Keratinocyte (primary cell): ENCODE measurements at places on chromosomes 4 and X.

DNA sequence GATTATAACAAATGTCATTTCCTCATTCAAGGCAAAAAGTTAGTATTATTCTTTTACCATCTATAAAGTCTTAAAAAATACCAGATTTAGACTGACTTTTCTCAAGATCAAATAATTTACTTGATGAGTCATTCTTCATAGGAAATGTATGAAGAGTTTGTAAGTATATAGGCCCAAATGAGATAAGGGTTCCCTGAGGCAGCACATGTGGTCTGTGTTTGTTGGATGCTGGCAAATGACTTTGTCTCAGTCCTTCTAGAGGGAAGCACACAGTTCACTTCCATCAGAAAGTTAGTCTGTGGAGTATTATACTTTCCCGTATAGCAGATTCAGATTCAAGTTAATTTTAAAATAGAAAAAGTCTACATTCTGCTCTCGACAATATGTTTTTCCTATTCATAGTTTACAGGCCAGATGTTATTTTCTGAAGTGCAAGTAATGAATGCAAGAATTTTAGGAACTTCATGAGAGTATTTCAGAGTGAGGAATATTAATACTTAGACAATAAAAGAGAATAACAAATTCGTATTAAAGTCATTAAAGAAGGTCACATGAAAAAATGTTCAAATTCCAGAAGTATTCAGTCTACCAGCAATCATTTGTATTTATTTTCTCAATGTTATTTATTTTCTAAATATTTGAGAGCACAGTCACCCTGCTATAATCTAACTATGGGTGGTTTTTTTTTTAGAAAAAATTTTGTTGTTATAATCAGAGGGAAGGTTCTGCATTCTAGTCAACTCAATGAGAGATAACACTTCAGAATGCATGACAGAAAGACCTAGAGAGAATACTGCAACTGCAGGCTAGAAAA lies 601.8 kb upstream of the ZFP42 start:
- no peak for DNase-seq

DNA sequence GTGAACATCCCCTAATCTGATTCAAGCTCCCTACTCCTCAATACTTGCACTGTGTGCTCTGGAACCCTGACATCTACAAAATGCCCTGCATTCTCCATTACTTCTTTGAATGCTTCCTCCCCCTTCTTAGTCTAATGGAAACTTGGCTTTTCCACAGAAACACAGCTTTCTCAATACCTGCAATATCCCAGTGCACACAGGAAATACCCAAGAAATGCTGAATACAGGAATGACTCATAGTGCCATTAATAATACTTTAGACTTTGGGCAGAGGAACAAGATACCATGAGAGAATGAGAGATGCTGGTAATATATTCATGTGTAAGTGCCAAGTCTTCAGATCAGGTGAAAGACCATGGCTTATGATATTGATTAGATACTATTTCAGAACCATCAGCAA lies 5.6 kb downstream of the QRFPR start:
- no peak for DNase-seq

DNA sequence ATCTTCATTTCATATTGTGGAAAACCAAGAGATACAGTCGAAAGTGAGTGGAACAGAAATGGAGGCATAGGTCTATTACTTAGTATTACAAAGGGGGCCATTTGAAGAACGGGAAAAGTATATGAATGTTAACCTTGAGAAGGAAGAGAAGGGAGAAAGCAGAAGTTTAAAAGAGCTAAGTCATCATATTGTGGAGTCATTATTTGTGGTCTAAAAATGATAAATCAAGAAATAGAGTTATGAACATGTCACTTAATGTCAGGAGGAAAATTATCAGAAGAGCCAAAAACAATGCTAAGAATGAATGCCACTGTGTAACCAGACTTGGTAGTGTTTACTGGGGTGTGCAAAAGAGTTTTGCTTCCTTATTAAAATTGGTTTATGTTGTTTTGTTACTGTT lies 589.5 kb upstream of the LCORL start:
- no peak for DNase-seq

DNA sequence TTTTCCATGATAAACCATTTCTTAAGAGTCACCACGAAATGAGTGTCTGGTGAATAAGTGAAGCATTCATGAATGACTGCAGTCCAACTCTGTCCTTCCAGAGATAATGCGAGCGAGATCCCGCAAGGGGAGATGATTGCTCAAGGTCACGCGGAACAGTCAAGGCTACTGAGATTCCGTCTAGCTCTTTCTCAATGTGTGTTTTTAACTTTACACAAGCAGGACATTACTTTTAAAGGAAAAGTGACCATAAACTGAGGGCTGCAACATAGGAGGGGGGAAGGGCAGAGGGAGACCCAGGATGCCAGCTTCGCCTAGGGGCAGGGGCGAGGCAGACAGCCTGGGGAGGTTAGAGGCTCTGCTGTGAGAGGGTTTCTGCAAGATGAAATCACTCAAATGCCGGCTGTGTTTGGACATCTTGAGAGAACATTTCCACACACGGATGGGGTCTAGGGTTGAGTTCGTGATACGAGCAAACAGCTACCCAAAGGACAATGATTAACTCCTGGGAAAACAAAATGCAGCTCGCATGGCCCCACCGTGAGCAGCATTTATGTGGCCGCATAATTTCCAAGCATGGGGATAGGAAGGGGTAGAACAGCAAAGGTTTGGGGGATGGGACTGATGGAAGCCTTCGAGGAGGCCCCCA lies 23.8 kb upstream of the CCNQ start:
- no peak for DNase-seq

- no peak for DNase-seq
Measured at GRCh38 chrX:110050901-110051300, 48.0 kb downstream of the TMEM164 start.

DNA sequence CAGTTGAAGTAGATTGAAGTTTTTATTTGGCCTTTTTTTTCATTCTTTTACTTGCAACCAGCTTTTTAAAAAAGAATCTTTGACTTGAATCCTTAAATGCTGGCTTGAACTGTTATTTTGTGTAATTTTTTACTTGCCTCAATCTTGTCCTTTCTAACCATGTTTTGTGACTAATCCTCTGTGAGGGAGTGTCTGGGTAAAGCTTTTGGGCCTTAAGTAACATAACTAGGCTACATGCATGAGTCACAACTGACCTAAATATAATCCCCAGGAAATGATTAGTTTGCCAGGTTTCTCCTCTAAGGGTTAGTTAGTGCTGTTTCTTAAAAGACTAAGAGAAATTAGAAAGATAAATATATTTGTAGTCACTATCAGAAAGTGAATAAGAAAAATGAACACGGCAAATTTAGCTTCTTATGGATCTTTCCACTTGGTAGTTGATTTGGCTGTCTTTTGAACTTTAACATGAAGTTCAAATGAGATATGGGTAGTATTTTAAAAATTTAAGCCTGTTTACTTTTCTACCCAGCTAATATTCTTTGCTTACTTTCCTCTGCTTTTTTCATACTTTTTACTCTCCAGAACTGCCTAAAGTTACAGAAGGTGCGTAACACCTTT lies 13.0 kb downstream of the EXOC1 start:
- DNase-seq: peak; percentile 75

GRCh38 chr4:30718021-30718542 lies 2.1 kb upstream of the PCDH7 start:
- DNase-seq: no peak

- no peak for DNase-seq
Measured at GRCh38 chr4:182015893-182016292, 227.3 kb upstream of the TENM3 start.

DNA sequence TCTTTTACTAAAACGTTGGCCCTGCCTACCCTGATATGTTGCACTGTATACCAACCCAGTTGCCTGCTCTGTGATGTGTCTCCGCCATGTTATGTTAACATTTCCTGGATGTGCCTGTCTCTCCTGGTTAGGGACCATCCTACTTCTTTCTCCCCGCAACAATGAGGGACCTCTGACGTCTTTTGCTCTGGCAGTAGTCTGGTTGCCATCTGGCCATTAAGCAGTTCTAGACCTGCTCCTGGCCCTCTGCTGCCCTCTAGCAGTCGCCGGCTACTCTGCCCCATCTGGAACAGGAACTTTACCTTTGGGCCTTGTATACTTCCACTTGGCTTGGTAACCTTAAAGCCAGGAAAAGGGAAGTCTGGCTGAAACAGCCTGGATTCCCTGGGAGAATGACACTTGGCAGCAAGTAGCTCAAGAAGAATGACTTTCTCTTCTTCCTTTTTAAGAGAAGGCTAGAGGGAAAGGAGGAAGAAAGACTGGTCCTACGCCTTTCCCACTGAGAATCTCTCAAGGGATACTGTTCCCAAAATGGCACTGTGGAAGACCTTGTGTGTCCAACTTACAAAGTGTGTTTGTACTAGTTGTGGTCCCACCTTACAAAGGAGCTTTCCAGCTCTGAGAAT lies 63.5 kb downstream of the GPC3 start:
- DNase-seq: no peak

GRCh38 chr4:153570228-153570973 lies 104.2 kb downstream of the TMEM131L start:
- no peak for DNase-seq

DNA sequence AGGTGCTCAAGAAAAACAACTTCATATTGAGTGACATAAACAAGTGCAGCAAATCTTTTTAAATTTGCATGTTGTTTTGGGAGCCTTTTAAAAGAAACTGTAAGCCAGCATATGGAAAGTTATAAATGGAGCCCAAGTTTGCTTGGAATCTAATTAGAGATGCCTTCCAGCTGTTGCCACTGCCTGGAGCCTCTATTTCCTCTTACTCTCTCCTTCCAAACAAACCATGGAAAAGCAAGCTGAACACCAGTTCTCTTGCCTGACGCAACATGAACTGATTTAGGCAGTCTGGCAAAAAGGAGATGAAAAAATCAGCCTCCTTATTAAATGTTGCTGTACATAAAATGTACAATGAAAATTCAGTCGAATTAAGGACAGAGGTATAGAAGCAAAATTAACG lies 21.5 kb downstream of the ARSJ start:
- DNase-seq: no peak
